ENCODE measurements at places on chromosomes 11 and 22.

DNA sequence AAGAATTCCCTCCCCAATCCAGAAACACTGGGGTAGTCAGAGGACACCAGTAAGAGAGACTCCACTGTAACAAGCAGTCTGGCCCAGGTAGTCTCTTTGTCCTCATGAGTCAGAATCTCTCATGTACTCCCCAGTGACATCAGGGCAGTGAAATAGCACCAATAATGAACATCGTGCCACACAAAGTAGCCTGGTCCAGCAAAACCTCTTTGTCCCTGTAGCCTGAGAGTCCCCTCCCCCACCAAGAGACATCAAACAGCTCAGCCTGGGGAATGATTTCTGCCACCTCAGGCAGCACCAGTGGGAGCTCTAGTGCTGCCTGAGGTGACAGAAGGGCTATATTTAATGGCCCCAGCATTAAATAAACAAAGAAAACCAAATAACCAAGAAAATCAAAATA is 88.1 kb downstream of the SBF2 start:
- no peak for DNase-seq

GRCh38 chr11:490186-490929 is 16.7 kb downstream of the RNH1 start:
- no peak for DNase-seq

DNA sequence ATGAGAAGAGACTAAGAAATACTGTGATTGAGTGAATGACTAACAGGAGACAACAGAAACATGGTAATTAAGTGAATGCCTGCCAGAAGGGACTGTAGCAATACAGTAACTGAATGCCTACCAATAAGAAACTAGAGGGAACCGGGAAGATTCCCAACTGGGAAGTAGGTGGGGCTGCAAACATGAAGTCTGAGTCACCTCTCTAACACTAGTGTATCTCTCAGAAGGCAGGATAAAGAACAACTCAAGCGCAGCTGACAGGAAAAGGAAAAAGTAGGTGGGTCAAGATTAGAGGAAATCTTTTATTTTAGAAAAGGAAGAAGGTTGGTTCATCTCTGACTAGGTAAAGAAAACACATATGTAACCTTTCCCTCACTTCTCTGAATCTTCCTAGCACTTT is 14.0 kb downstream of the C11orf42 start:
- DNase-seq: no peak

GRCh38 chr22:25837288-25837900 is 95.4 kb downstream of the MYO18B start:
- DNase-seq: no peak

GRCh38 chr11:130865774-130866114 is 50.5 kb downstream of the SNX19 start:
- no peak for DNase-seq

GRCh38 chr11:104623518-104623917 is 274.7 kb downstream of the CASP12 start:
- DNase-seq: no peak

DNA sequence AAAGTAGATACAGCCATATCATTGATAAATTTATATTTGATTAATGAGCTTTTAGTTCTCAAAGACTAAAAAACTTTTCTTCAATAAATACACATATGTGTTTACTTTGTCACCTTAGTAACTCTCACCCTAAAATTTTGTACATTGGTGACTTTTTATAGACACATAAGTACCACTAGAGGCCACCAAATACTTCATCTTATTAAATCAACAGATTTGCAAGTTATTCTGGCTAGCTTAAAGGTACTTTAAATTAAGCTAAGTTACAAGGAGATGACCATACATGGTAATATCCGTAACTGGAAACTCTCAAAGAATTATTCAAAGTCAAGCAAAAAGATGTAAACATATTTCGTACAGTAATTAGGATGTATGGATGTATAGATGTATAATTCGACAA is 112.2 kb downstream of the SBF2 start:
- DNase-seq: no peak

Data from activated naive CD8-positive, alpha-beta T cell treated with anti-CD3 and anti-CD28 coated beads, Interleukin-2, amount 50 U/mL, for 16 hours (primary cell).